Fibroblast of villous mesenchyme (primary cell): ENCODE measurements at places on chromosomes 2 and 18.

GRCh38 chr2:67234440-67234839 is 162.7 kb upstream of the ETAA1 start:
- peak; percentile 76 for DNase-seq

- DNase-seq, result no peak
These were observed 314.7 kb downstream of the DSC3 start for GRCh38 chr18:30727849-30728248.

DNA sequence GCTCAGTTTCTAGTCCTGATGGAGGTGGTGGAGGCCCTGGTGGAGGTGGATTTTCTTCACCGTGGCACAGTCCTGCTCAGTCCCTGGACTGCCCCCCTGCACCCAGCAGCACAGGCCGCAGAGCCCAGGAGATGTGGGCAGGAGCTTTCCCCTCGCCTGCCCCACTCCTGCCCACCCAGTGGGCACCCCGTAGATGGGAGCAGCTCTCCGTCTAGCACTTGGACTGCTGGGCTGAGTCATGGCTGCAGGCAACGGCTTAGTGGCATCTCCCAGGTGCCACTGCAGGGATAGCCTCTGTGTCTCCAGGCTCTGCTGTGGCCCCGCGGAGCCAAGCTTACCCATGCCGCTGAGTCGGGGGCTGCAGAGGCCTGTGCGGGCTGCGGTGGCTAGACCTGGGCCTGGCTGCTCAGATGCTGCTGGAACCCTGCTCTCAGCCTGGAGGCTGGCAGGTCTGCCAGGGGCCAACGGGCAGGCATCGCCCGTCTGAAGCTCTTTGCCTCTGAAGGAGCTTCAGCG is 92.3 kb upstream of the CTDP1 start:
- DNase-seq, result no peak

GRCh38 chr2:31802711-31803110 is 208.1 kb downstream of the MEMO1 start:
- no peak for DNase-seq

- DNase-seq, result no peak
These were observed 26.1 kb upstream of the CERS6 start for GRCh38 chr2:168429988-168430387.

GRCh38 chr2:190720691-190721090 is 71.8 kb downstream of the NAB1 start:
- DNase-seq, result no peak

DNA sequence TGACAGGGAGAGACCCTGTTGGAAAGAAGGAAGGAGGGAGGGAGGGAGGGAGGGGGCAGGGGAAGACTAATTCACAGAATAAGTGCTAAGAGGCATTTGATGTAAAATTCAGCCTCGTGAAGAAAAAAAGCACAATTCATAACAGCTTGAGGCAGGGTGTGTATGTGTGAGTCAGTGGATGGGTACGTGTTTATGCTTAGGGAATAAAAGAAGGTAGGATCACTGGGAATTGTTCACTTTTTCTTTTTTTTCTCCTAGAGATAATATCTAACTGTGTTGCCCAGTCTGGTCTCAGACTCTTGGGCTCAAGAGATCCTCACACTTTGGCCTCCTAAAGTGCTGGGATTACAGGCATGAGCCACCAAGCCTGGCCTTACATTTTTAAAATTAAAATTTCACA is 39.2 kb downstream of the WDR33 start:
- peak; percentile 66 for DNase-seq

GRCh38 chr2:144004742-144005141 is 515.2 kb downstream of the ZEB2 start:
- DNase-seq, result no peak

DNA sequence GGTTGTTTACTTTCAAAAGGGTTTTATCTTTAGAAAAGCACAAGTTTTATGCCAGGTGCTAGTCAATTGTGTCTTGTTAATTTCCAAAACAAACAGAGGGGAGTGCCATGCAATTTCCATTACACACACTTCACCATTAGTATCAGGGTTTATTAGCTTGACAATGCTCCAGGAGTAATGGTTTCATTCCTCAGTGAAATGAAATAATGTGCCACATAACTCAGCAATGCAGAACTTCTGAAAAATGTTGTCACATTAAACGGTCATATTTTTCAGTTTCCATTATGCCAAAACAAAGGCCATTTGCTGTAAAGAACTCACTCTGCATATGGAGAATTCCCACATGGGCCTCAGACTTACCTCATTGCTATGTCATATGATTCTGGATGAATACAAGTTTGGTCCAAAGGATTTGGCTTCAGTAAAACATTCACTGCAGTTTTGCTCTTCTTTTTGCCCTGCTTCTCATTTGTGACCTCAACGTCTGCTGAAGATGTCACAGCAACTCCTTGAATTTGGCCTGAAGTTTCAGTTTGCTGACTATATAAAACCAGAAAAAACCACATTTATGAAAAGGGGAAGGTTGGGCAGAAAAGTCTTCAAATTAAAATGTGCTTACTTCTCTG is 198.2 kb downstream of the SRBD1 start:
- peak; percentile 82 for DNase-seq

GRCh38 chr2:201821080-201821479 is 14.7 kb downstream of the CDK15 start:
- DNase-seq, result no peak
